ENCODE measurements at places on chromosomes 13 and 19.

GRCh38 chr19:53849237-53849676 is 18.4 kb upstream of the MYADM start:
- DNase-seq, result no peak

- peak; percentile 28 for DNase-seq
Measured at GRCh38 chr19:47109541-47110375, 3.8 kb downstream of the ZC3H4 start.

- no peak for DNase-seq
Measured at GRCh38 chr13:113629866-113630265, 28.1 kb downstream of the ATP4B start.

DNA sequence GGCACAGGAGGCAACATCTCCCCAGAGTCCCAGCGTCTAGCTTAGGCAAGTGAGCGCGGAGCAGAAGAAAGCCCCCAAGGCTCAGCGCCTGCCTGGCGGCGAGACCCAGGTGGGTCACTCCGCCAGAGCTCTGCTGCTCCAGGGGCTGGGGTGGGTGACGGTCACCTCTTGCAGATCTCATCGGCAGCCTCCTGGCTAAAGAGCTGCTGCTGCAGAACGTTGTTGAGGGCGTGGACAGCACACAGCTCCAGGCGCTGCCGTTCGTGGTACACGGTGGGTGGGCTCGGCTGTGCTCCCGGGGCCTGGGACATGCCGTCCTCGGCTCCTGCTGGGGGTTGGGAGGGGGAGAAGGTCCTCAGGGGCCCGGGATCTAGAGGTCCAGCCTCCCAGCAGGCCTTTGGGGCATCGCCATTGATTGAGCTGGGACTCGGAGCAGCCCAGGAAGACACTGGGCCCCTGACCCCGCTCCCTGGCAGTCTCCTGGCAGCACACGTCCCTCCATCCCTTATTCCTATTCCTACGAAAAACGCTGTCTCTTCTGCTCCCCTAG is 795 bp downstream of the JOSD2 start:
- no peak for DNase-seq

- DNase-seq, result no peak
Measured at GRCh38 chr13:98327371-98328270, 150.6 kb upstream of the RNF113B start.

- no peak for DNase-seq
Measured at GRCh38 chr13:105278943-105279381, 1256.5 kb downstream of the EFNB2 start.

- DNase-seq, result peak; percentile 96
Measured at GRCh38 chr19:8592231-8593009, 15.2 kb upstream of the MYO1F start.

- no peak for DNase-seq
Measured at GRCh38 chr13:63481334-63481733, 2065.7 kb upstream of the PCDH20 start.

- DNase-seq, result no peak
Measured at GRCh38 chr19:18951721-18952281, 10.8 kb upstream of the HOMER3 start.

DNA sequence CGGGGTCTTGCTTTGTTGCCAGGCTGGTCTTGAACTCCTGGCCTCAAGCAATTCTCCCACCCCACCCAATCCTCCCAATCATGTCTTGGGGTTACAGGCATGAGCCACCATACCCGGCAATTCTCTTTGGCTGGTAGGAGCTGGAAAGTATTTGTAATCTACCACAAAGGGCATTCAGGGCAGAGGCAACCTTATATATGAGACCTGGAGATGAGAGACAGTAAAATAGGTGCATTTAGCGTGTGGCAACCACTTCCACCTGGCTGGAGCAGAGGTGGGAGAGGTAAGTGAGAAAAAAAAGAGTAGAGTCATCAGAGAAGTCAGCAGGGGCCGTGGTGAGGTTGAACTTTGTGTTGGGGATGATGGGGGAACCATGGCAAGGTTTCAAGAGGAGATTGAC is 36.8 kb downstream of the VAV1 start:
- no peak for DNase-seq

DNA sequence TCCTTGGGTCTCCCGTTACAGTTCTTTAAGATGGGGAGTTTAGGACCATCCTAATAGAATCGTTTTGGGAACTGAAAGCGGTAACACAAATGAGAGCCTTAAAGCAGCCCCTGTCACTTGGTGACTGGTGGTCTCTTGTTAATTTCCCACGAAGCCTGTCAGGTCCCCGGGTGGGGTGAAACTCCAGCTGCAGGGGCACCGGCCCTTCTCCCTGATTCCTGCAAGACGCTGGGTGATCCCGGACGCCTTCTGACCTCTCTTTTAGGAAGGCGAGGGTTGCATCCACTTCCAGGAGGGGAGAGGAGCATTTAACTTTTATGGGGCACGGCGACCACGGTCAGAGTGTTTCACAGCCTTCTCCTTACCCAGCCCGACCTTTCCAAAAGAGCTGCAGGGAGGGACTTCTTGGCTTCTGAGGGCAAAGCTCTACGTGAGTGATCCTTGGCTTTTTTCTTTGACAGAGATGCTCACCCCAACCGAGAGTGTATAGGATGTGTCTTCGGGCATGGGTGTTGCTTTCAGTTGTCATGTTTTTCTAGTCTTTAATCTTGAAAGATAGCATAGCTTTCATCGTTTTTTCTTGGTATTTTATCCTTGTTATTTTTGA is 688 bp downstream of the ZNF225 start:
- DNase-seq, result no peak

GRCh38 chr19:16143399-16144215 is at the start of gene HSH2D:
Gene HSH2D, plus strand, starts transcription at chr19:16143685. Its CDS starts 5,066 bp downstream, at chr19:16148751.
- peak; percentile 75 for DNase-seq

DNA sequence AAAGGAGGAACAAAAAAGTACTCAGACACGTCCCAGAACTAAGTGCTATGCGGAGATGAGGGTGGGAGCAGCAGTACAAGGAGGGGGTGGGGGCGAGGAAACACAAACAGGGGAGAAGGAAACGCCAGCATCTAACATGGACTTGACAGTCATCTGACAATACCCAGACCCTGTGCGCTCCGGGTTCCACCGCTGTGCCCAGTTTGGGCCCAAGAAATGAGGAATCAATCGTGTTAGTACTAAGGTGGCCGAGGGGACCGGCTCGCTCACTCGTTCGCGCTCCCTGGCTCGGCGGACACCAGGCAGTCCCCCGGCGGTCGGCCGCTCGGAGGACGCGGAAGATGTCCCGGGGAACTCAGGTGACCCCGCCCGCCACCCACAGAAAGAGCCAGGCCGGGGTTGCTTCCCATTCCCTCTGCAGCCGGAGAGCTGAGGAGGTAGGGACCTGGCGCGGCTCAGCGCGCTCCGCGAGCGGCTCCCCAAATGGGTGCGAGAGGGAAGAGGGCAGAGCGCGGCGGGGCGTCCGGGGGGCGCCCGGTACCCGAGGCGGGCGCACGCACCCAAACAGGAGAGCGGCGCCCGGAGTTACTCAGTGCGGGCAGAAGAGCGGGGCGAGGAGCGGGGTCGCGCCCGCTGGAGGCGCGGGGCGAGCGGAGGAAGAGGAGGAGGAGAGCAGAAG is 616 bp downstream of the TSHZ3 start:
- DNase-seq, result no peak

DNA sequence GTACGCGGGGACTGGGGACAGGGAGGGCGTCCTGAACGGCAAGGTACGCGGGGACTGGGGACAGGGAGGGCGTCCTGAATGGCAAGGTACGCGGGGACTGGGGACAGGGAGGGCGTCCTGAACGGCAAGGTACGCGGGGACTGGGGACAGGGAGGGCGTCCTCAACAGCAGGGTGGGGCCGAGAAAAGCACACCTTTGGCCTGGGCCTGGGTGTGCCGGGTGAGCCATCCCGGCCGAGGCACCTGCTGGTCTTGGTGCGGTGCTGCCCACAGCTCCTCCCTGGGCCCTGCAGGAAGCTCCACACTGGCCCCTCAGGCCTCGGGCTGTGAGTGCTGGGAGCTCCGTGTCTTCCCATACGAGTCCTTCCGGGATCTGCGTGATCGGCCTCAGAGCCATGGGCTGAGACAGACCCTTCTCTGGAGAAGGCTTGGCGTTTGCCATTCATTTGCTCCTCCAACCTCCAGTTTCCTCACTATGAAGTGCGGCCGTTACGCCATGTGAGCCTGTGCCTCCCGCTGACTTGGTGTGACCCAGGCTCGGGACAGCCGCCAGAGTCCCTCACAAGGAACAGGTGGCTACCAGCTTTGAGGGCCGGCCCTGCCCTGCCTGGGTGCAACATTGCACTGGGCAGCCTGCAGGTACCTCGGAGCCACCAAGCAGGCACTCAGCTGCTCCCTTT is 7.8 kb upstream of the ZNF554 start:
- DNase-seq, result no peak

DNA sequence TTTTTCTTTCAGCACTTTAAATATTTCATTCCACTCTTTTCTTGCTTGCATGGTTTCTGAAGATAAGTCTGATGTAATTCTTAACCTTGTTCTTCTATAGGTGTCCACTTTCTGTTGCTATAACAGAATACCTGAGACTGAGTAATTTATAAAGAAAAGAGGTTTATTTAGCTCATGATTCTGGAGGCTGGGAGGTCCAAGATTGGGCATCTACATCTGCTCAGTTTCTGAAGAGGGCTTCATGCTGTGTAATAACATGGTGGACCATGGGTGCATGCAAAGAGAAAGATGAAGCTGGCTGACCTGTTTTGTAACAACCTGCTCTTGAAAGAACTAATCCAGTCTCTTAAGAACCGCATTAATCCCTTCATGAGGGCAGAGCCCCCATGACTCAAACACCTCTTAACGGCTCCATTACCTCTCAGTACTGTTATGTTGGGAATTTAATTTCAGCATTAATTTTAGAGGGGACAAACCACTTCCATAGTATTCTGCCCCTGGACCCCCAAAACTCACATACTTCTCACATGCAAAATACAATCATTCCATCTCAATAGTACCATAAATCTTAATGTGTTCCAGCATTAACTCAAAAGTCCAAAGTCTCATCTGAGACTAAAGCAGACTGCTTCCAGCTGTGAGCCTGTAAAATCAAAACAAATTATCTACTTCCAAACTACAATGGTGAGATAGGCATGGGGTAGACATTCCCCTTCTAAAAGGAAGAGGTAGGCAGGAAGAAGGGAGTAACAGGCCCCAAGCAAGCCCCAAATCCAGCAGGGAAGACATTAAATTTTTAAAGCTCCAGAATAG is 9.6 kb upstream of the FGF9 start:
- no peak for DNase-seq

Measured in central memory CD4-positive, alpha-beta T cell (primary cell).